ENCODE measurements at places on chromosomes 12 and 14.

- DNase-seq, result no peak
Observed at GRCh38 chr12:38915429-38916182, 10.2 kb upstream of the CPNE8 start.

GRCh38 chr12:124399622-124400021 is 104.7 kb downstream of the RFLNA start:
- peak; percentile 71 for DNase-seq

- DNase-seq, result no peak
Observed at GRCh38 chr12:58487255-58487654, 433.0 kb downstream of the LRIG3 start.

- DNase-seq, result no peak
Observed at GRCh38 chr12:65875640-65876071, 51.4 kb downstream of the HMGA2 start.

DNA sequence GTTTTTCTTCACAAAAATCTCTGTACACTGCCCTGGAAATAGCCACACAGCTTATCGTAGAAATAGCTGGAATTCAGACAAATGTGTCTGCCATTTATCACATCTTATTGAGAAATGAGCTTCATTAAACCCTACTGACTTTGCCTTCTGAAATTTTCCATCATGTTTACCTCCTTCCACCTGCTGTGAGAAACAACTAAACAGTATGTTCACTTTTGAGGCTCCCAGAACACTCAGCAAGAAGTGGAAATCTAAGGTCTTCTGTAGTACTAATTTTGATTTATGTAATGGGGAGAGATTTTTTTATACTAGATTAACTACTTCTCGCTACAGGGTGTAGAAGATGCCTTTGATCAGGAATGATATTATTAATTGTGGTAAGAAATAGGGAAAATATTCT is 268.0 kb downstream of the KCNC2 start:
- DNase-seq, result no peak

GRCh38 chr14:62645649-62646048 is 399.6 kb downstream of the KCNH5 start:
- DNase-seq, result no peak

DNA sequence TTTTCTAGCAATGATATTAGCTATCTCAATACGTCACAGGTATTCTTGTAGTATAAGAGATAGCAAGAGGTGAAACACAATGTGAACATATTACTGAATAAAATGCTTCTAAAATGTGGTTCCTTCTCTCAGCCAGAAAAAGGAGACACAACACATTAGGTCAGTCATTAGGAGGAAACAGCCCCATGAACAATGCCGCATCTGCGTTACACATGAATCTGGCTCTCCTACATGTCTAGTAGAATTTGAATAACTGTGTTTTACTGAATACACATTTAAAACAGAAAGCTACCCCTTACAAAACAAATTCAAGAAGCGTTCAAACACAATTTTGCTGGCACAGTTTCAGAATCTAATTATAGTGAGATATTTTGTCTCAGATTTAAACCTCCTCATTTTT is 51.6 kb downstream of the EFCAB11 start:
- no peak for DNase-seq

- DNase-seq, result no peak
Observed at GRCh38 chr14:102926104-102926503, 3.6 kb downstream of the AMN start.

- DNase-seq, result no peak
Observed at GRCh38 chr14:105250008-105250366, 1.7 kb downstream of the BTBD6 start.

DNA sequence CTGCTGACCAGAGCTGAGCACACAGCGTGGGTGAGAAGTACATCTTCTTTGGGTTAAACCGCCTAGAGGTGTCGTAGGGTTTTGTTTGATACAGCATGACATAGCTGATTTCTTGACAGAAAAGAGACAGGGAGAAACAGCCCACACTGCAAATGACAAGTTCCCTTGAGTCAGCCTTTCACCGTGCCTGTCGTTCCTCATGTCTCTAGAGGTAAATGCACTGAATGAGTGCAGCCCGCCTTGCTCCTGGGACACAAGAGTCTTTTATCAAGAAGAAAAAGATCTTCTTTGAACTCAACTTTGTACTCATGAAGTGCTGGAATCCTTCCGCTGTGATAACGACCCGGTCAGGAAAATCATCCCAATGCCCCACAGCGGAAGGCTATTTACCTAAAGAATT is 77.6 kb downstream of the TMEM132D start:
- no peak for DNase-seq

GRCh38 chr12:127861406-127861805 is 405.6 kb upstream of the TMEM132C start:
- no peak for DNase-seq

- no peak for DNase-seq
Observed at GRCh38 chr14:95817271-95817670, 59.4 kb upstream of the TUNAR start.

DNA sequence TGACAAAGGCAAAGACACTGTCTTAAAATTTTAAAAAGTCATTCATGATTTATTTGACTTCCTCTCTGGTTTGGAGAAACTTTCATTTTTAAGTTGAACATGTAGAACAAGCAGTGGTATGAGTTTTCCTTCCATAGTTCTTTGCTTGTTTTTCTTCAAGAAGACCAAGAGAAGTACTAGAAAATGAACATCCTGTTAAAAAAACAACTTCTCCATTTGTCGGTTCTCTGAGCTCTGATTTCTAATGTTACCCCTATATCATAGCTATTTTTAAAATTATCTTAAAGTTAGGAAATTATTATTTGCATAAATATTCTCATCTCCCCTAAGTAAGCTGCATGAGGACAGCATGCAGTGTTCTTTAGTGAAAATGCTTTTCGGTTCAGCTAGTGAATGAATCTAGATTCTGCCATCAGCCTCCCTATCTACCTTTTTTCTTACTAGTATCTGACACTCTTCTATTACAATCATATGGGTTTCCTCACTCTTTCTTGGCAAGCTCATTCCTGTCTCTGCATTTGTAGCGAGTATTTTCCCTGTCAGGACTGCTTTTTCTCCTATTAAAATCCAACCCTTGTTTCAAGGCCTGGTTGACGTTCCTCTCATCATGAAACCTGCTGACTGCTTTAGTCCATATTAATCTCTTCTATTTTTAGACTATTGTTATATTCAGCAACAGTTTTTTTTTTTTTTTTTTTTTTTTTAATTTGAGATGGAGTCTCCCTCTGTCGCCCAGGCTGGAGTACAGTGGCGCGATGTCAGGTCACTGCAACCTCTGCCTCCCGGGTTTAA is 15.8 kb downstream of the DIP2B start:
- no peak for DNase-seq

DNA sequence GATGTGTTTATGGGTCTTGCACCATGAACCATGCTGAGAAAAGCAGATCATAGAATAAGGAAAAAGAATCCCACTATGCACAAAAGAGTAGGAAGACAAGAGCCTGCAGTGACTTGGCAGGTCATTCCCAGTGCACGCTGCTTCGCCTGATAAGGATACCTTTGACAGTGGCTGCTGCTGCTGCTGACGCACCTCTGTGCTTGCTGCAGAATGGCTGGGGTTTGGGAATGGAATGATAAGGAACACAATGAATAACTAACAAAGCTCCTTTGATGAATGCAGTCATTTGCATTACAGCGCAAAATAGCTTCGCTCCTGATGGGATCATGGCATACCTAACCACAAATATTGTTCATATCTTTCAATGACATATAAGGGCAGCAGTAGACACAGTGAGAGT is 278.7 kb downstream of the PDZRN4 start:
- DNase-seq, result no peak

DNA sequence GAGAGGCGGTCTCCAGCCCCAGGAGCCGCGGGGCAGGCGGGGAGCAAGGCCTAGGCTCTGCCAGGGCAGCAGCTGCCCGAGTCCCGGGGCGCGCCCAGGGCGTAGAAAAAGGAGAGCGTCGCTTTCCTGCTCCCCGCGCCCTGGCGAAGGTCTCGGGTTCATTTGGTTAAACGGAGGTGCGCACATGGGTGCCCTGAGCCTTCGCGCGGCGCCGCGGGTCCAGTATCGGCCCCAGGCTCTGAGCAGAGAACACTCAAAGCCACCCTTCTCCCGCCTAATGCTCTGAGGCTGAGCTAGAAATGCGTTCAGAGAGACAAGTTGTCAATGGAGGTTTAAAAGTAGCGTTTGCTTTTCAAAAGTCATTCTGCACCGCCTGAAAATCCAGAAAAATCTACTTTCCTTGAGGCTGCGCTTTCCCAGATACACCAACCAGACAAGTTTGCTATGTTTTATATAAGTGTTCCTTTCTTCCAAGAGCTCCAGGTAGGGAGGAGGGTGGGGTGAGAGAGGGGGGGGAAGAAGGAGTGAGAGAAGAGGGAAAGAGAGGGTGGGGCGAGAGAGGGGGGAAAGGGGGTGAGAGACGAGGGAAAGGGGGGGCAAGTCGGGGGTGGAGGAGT is 1.5 kb downstream of the TMEM132C start:
- no peak for DNase-seq

GRCh38 chr12:30015631-30016337 is 232.0 kb upstream of the TMTC1 start:
- DNase-seq, result no peak

- DNase-seq, result no peak
Observed at GRCh38 chr14:92666251-92666650, 82.2 kb downstream of the LGMN start.

DNA sequence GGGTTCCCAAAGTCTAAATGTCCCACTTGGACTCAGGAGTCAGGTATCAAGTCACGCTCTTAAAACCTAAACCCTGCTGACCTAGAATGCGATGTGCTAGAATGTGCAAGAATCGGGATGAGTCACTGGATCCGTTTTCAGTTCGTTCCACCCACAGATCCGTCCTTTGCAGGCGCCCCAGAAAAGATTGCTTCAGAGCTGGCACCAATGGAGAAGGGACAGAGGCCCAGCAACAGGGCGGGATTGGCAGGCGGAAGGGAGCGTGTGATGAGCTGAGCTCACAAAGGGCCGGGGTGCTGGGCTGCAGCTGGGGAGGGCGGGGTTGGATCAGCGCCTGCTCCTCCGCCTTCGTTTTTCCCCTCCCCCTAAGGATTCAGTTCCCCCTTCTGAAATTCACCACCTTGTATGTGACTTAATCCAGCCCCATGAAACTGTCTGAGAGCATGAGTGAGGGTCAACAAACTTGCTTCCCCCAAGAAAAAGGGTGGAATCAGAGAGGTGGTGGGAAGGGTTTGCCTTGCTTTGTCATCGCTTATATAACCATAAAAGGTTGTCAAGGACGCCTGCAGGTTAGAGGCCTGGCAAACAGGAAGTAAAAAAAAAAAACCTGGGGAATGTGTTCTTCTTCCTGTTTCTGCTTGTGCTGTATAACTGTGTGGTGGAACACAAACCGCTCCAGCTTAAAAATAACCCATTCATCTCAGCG is 2.8 kb upstream of the UBC start:
- peak; percentile 80 for DNase-seq

- DNase-seq, result no peak
Observed at GRCh38 chr12:51907856-51908425, 637 bp downstream of the ACVRL1 start.

DNA sequence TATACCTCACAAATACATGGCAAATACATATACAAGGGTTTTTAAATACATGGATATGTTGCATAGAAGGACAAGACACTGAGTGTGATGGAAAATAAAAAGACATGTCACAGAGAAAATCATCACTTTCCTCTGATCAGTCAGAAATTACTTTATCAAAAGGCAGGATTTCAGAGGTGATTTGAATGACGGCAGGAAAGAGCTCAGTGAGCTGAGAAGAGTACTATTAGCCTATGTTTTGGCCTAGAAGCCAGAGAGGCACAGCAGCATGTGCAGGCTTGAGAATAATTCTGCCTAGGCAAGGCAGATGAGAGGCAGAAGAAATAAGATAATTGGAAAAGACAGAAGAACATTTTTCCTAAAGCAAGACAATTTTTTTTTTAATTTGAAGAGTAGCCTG is 94.9 kb downstream of the BCAT1 start:
- no peak for DNase-seq
